ENCODE measurements at places on chromosomes 1 and 21.

DNA sequence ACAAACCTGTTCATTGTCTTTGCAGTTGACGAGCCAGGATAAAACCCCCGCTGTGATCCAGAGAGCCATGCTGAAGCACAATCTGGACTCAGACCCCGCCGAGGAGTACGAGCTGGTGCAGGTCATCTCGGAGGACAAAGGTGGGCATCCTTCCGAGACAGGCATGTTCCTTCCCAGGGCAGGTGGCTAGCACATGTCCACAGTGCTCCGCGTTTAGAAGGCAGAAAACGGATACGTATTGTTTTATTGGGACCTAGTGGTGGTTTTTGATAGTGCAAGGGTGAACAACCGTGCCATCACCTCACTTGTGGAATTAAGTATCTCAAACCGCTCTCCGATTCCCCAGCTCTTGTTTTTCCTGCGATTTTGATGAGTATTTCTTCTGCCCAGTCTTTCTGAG, 115.3 kb downstream of the COLGALT2 start:
- no peak for DNase-seq

DNA sequence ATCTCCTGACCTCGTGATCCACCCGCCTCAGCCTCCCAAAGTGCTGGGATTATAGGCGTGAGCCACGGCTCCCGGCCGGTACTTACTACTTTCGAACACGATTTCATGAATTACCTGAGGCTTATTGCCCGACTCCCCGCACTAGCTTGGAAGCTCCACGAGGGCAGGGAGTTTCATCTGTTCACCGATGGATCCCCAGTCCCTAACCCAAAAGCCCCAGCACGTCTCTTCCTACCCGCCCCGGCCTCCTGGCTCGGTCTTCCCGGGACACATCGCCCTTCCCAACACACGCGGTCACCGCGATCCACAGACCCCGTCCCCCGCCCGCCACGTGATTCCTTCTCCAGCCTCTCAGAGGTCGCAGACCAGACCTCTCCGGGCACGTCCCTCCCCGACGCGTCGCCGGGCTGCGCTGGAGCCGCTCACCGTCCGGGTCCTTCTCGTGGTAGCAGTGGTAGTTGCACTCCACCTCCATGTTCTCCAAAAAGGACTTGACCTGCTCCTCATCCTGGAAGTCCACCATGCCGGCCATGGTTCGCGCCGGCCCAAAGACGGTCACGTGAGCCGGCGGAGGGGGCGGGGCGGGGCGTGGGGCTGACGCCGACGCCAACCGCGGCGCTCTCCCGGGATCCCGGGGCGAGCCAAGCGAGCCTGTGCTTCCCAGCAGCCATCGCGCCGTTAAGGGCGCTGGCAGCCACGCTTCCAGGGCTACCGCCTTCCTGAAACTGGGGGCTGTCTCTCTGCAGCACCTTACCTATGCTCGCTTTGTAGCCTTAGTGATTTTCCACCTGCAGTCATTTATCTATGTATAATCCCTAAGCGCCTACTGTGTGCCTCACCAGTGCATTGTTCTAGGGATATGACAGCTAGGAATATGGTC, at the start of gene COA7:
COA7 (minus strand) TSS at position 553 of the 880 bp plus-strand sequence; CDS start at position 532, 21 bp downstream.
- DNase-seq: peak; percentile 88

GRCh38 chr1:192615055-192615454, 20.9 kb upstream of the RGS13 start:
- DNase-seq: no peak

DNA sequence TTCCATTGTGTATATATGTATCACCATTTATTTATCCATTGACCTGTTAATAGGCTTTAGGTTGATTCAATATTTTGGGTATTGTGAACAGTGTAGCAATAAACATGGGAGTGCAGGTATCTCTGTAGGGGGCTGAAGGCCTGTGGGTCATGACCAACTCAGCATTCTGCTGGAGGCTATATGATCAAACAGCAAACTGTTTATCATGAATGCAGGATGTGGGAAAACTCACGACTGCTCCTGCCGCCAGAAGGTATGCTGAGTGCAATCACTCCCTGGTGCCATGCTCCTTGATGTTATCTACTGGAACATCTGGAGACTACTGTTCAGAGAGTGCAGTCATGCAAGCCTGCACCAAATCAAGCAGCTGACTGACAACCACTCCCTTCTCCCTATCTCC, 275.2 kb downstream of the COL11A1 start:
- DNase-seq: peak; percentile 44

- no peak for DNase-seq
Measured at GRCh38 chr1:181131255-181131941, 42.9 kb downstream of the IER5 start.

GRCh38 chr1:174743654-174744561, 255.8 kb upstream of the CACYBP start:
- no peak for DNase-seq

DNA sequence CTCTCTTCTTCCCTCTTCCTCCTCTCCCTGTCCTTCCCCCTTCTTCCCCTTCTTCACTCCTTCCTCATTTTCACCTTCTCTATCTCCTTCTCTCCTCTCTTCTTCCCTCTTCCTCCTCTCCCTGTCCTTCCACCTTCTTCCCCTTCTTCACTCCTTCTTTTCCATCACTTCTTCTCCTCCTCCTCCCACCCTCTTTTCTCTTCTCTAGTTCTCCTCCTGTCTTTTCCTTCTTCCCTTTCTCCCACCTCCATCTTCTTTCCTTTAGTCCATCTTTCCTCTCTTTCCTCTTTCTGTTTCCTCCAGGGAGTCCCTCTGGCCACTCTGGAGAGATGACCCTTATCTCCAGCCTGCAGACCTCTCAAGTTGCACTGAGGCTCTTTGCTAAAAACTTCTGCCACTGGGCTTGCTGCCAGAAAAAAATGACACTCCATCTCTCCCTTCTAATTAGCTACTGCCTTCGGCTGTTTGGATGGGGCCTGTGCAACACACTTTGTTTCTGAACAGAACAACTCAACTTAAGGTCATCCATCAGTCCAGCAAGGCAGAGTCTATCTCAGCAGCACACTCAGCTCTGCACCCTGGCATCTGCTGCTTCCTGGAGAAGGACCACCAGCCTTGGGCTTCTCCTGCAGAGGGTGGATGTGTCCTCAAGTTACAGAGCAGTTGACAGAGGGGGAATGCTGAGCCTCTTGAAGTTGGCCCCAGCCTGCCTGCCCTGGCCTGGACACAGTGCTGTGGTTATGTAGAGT, 538.8 kb downstream of the MATN1 start:
- no peak for DNase-seq

DNA sequence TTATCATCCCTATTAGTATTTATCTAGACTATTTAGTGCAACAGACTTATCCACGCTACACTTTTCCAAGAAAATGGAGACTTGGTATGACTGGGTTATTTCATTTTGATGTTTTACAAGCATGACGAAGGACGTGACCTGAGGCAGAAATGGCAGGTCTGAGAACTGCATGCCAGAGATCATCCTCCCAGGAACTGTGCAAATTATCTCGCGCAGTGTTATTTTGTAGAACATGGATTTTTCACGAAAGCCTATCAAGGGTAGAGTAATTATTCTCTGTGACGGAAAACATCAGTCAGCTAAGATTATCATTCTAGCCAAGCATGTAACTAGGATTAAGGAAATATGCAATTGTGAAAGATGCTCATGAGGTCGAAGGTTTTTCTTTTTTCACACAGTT, 361.5 kb upstream of the AJAP1 start:
- no peak for DNase-seq

- DNase-seq: no peak
Measured at GRCh38 chr1:226457307-226457712, 49.4 kb upstream of the PARP1 start.

GRCh38 chr1:6922096-6922931, 137.1 kb downstream of the CAMTA1 start:
- no peak for DNase-seq

DNA sequence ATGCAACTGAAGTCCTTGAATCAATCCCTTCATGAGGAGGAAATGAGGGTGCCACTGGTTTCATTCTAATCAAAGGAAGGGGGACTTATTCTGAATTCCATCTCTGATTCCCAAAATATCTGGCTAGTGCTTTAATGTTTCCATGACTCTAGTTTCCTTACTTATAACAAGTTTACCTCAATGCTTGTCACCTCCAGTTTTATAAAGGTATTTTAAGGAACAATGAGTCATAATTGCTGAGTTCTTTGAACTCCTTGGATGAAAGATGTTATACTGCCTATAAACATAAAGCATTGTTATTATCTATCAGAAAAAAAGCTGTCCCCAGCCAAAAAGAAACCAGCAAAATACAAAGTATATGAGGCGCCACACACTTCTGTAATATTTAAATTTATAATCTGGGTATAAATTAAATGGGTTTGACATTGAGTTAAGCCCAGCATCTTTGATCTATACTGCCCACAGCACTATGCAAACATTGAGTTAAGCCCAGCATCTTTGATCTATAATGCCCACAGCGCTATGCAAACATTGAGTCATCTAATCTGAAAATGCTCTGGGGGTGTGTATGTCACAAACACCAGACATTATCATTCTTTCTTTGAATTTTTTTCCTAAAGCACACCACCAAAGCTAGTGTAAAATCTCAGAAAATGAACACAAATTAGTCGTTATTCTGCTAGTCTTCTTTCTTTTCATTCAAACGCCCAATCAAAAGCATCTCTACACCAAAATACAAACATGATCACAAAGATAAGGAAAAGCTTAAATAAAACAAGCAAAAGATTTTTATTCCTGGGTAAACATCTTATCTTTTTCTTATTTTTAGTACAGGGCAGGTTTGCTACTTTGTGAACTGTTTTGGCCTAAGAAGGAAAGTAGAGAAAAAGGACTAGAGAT, 11.5 kb upstream of the CXADR start:
- peak; percentile 84 for DNase-seq

DNA sequence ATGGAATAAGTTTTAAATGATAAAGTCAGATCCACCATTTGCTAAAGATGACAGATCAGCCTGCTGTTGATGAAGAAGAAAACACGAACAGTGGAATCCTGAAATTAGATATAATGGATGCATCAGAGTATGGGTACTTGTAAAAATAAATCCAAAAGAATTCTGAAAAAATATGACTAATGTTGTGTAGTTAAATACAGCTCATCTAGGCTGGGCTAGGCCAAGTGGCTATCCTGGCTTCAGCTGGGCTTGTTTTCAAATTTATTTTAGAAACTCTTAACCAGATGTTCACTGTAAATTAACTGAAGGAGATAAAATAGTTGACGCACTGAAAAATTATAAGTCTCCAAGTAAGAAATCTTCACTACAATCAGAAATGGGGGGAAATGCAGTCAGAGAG, 7.4 kb upstream of the RGS2 start:
- no peak for DNase-seq

DNA sequence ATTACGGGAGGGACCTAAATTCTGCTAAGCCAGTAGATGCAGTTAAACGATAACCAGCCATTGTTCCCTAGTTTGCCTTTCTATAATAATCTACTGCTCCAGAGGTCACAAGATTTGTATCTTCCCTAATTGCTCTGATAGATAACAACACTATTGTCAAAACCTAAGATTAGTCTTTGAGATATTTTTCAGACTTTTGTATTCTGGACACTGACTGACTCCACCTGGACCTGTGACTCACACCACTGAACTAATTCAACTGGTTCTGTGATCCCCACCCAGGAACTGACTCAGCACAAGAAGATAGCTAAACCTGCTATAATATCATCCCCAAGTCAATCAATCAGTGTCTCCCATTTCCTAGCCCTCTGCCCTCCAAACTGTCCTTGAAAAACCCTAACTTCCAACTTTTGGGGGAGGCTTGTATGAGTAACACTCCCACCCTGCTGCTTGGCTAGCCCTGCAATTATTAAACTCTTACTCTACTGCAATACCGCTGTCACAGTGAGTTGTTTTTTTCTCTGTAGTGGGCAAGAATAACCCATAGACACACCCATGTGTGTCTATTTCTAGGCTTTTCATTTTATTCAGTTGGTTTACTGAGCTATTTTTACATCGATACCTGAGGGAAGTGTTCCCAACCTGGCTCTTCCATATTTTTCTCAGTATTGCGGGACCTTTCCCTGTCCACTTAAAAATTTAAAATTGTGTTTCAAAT, 11.2 kb downstream of the KIFAP3 start:
- peak; percentile 41 for DNase-seq

DNA sequence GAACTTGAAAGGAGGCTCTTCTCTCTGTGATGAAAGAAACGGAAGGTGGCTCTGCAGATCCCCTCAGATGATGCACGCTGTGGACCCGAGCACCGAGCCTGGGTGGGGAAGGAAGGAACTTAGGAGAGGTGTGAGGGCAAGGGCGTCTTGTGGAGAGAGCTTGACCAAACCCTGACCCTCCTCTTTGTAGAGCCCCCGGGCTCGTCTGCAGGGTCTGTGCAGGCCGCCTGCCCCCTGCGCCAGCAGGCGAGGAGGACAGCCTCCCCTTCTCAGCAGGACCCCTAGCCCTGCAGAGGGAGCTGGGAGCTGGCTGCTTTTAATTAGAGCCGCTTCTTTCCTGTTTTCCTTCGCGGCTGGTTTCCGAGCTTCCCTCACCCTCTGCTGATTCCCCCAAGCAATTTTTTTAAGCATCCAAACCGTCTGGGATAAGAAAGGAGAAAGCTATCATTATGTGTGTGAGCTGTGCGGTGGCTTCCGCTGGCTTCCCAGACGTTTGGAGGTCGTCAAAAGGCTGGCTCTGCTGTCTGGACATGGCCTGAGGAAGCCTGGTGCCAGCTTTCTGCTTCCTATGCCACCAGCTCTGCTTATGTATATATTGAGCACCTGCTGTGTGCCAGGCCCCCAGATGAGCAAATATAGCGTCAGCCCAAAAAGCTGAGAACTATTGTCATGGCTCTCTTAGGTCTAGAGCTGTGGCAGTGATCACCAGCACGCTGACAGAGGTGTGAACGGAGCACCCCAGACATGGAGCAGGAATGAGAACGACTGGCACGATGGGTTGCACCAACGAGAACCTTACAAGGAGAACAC, 160.2 kb upstream of the IRF2BP2 start:
- DNase-seq: no peak

GRCh38 chr1:198528364-198528763, 12.1 kb downstream of the ATP6V1G3 start:
- DNase-seq: no peak

GRCh38 chr1:161502641-161503393, 2.4 kb upstream of the FCGR2A start:
- DNase-seq: no peak

DNA sequence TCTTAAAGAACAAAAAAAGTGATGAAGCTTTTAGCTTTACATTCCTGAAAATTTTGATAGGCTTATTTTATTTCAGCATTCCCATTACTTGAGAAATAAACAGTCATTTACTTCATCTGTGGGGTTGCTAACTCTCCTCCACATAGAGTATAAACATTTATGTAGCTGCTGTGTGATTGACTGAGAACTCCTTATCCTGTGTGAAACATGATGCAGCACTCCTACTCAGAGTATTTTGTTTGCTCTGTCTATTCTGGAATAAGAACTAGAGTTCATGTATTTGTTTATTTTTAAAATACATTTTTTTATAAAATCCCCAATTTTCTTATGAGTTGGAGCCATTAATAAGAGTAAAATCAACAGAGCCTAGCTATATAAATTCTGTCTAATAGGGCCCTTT, 318.7 kb upstream of the SPAG17 start:
- DNase-seq: no peak

DNA sequence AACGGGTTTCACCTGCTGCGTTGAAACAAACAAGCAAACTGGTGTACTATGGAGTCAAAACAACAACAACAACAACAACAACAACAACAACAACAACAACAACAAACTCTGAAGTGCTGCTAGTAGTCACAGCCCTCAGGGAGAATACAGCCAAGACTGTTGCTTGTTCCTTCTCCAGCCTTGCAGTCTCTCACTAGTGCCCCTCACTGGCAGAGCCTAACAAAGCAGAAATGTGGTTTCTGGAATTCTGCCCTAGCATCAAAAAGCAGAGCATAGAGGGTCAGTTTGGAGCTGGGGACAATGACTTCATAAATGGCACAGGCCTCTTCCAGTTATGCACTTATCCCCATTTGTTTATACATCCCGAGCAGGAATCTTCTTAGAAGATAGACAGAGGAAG, 187.4 kb downstream of the KCNK2 start:
- no peak for DNase-seq

GRCh38 chr1:7940745-7941436, at the start of gene TNFRSF9:
Gene TNFRSF9 (minus strand): TSS chr1:7940839. CDS start chr1:7939994, 845 bp downstream.
- DNase-seq: peak; percentile 17
